DMS79 treated with DMSO at 0.1 percent for 48 hours (cell line): ENCODE measurements at places on chromosomes 4 and X.
A peak's percentile ranks its signal among the peaks of the same experiment; 100 is the strongest.

- no peak for DNase-seq
These were observed 922.1 kb downstream of the RAB28 start for GRCh38 chr4:12562021-12562420.

GRCh38 chr4:140497405-140497746, 717 bp downstream of the MGAT4D start:
- DNase-seq: no peak

DNA sequence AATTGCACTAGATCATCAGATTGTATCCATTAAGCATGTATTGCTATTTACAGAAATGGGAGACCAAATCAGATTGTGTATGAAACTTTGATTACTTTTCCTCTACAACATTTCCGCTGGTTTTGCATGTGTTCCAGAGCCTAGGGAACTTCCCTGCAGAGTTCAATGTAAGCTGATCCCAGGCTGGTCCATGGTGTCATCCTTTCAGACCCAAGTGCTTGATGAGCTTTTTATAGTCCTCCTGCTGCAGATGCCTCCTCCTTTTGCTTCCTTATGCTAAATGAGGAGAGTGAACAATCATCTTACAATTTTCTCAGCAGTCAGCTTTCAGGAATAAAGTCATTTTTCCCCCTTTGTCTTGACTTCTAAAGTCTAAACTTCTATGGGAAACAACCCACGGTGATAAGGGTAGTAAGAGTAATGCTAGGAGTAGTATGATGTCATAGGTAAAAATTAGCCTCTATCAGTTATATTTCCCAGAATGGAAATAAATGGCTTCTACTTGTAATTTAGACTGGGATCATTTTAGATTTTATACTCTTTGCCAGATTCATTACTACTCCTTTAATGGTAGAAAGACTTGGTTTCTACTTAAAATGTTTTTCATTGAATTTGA, 55.1 kb upstream of the SLC4A4 start:
- no peak for DNase-seq

GRCh38 chrX:24561121-24561520, 86.0 kb downstream of the PCYT1B start:
- no peak for DNase-seq

- no peak for DNase-seq
These were observed 312.4 kb downstream of the DHRSX start for GRCh38 chrX:2188330-2188792.

DNA sequence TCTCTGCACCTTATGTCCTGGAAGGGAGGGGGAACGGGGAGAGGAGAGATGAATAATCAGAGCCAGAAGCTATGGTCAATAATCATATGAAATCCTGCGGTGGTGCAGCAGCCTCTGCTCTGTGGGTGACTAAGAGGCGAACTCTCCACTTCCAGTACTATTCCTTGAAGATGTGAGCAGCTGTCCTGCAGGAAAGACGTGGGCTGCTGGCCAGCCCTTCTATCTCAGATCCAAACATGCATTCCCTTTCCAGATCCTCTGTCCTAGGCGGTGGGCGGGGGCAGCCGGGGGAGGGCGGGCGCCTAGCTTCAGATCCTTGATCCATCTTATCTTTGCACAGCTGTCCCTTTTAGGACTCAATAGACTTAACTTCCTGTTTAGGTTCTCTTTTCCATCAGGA, 34.5 kb downstream of the SPINK2 start:
- DNase-seq: peak; percentile 42

DNA sequence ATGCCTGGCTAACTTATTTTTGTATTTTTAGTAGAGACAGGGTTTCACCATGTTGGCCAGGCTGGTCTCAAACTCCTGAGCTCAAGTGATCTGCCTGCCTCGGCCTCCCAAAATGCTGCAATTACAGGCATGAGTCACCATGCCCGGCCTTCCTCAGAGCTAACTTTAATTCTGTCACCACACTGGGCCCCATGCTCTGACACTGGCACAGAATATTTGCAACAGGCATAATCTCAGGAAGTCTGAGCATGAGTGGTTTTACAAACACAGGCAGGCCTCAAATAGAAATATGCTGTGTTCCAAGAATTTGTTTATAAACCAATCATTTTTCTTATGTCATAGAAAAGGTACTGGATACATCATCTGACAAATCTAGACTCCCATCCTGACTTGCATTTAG, 32.7 kb upstream of the FAM9C start:
- DNase-seq: no peak

GRCh38 chrX:24493740-24494581, 28.9 kb downstream of the PDK3 start:
- no peak for DNase-seq

GRCh38 chrX:30781711-30782444, 107.2 kb downstream of the TAB3 start:
- DNase-seq: no peak
